ENCODE measurements at places on chromosomes 7 and 10. TPM values are rescaled to one million over a fixed set of nuclear protein-coding genes. Genes with fewer than 3 reads are reported as not detected.

GRCh38 chr10:86851328-86852207 lies 95.1 kb downstream of the BMPR1A start:
- peaks cover 4% of the 10 kb centered on the region for H3K36me3 ChIP-seq
- peak overlapping the region; percentile 94 for H3K27ac ChIP-seq
- DNase-seq, result no peak
- H3K4me3 ChIP-seq, result no peak overlapping the region

The FAM25A gene
- total RNA-seq, result not detected

DNA sequence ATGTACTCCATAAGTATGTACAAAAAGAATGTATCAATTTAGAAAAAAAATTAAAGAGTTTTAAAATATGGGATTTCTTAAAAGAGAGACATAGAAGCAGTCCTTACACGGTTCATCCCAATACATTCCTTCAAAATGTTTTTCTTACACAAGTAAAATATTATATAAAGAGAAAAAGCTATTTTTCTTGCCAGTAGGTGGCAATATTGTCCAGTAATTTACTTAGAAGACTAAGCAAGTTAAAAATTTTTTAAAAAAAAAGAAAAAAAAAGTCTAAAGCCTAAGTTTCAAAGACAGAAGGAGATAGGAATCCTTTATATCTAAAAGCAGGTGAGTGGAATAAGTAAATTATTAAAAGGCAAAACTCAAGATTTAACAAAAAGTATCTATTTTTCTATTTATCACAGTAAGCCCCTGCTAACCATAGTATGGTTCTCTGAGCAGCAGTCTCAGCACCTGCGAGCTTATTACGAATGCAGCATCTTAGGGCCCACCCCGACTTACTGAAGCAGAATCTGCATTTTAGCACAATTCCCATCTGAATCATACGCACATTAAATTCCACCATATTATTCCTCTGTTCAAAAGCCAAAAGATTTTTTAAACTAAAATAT lies 240.6 kb downstream of the DGKI start:
- H3K4me3 ChIP-seq, result no peak overlapping the region
- H3K27ac ChIP-seq, result no peak overlapping the region
- no peaks in the 10 kb centered on the region for H3K4me1 ChIP-seq
- peak; percentile 74 for DNase-seq
- no peaks in the 10 kb centered on the region for H3K27me3 ChIP-seq
- H3K36me3 ChIP-seq, result no peaks in the 10 kb centered on the region

DNA sequence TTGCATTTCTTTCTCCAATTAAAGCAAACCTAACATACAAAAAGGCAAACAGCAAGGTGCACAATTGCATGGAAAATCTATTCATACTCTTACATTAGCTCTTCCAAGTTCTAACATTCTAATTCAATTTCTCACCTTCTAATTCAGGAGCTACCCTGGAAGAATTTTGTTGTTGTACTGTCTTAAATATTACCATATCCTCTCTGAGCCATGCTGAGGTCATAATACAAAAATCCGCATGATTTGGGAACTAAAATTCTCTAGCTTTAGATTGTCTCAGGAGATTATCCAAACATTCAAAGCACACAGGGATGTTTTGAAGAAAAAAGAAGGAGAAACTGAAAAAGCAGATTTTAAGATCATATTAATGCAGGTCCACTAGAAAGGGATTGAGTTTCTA lies 229.9 kb downstream of the KIAA1217 start:
- DNase-seq, result no peak
- no peak overlapping the region for H3K27ac ChIP-seq
- H3K4me1 ChIP-seq, result peaks cover 24% of the 10 kb centered on the region

- no peaks in the 10 kb centered on the region for H3K36me3 ChIP-seq
- DNase-seq, result no peak
- H3K4me3 ChIP-seq, result no peak overlapping the region
- H3K27me3 ChIP-seq, result no peaks in the 10 kb centered on the region
- H3K4me1 ChIP-seq, result peaks cover 65% of the 10 kb centered on the region
Measured at GRCh38 chr7:131371411-131371810, 43.7 kb downstream of the MKLN1 start.

The C7orf33 gene
- total RNA-seq, result not detected

GRCh38 chr10:86726677-86726999 lies 29.8 kb upstream of the BMPR1A start:
- no peak for DNase-seq
- H3K36me3 ChIP-seq, result no peaks in the 10 kb centered on the region

GRCh38 chr10:98910048-98910447 lies 325.6 kb downstream of the HPSE2 start:
- H3K27ac ChIP-seq, result no peak overlapping the region
- H3K36me3 ChIP-seq, result no peaks in the 10 kb centered on the region
- H3K4me1 ChIP-seq, result no peaks in the 10 kb centered on the region
- DNase-seq, result no peak

DNA sequence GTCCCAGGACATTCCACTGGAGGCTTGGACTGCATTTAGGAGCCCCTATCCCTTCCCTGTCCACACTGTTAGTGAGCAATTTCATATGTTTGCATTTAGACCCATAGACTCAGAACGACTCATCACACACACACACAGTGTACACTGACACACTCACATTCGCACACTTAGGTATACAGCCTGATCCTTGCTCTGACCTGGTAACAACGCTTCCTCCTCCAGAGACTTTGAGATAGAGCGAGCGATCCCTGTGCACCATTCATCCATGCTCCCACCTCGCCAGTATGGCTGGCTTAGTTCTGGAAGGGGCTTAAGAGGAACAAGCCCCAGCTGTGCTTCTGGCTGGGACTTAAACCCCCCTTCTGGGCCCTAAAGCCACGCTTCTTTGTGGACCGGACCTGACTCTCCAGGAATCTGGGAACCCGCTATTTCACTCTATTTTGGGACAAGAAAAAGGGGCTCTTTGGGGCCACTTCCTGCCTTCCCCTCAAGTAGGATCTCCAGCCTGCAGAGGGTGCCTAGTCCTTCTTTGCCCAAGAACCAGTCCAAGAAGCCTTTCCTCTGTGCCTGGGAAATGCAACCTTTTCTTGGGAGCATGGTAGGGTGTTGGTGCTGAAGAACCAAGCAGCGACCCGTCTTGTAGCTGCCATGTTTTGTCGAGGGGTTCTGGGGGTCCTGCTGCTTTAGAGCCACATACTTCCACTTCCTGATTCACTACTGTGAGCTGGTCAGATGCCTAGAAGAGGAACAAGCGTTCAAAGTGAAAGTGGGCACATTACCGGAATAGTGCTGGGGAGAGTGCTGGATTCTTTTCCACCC lies 1.1 kb upstream of the HOXA13 start:
- H3K27me3 ChIP-seq, result peaks cover 98% of the 10 kb centered on the region
- H3K4me3 ChIP-seq, result peak overlapping the region; percentile 51
- peaks cover 22% of the 10 kb centered on the region for H3K4me1 ChIP-seq
- H3K27ac ChIP-seq, result no peak overlapping the region
- DNase-seq, result no peak
- no peaks in the 10 kb centered on the region for H3K36me3 ChIP-seq

The CCL24 gene
- total RNA-seq, result not detected

DNA sequence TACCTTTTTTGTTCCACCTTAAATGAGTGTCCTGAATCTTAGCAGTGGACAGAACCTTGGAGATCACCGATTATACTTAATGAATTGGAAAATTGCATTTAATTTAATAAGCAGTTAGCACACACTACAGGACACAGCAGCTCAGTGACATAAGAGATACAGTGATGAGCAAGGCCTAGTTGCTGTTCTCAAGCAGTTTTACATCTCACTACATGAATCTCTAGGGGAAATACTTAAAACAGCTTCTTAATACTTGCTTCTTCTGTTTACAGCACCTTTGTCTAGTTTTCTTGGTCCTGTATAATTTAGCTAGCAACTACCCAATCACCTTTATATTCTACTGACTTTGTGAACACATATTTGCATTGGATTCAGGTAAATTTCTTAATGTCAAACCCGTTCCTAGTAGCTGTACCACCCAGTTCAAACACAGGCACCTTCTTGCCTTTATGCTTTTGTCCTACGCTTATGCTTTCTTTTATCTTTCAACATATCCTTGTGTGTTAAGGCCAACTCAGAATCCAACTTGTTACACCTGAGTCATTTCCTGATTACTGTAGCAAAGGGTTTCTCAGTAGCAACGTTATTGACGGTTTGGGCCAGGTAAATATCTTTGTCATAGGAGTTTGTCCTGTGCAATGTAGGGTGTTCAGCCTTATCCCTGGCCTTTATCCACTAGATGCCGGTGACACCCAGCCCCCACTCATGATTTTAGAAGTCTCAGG lies 1.8 kb downstream of the STAM start:
- peak overlapping the region; percentile 90 for H3K4me3 ChIP-seq
- H3K36me3 ChIP-seq, result no peaks in the 10 kb centered on the region
- H3K4me1 ChIP-seq, result peaks cover 20% of the 10 kb centered on the region
- no peak overlapping the region for H3K27ac ChIP-seq
- no peak for DNase-seq

GRCh38 chr10:53453196-53453595 lies 680.6 kb upstream of the MBL2 start:
- no peak overlapping the region for H3K27ac ChIP-seq
- no peaks in the 10 kb centered on the region for H3K4me1 ChIP-seq
- no peaks in the 10 kb centered on the region for H3K27me3 ChIP-seq
- DNase-seq, result peak; percentile 70
- H3K36me3 ChIP-seq, result no peaks in the 10 kb centered on the region

DNA sequence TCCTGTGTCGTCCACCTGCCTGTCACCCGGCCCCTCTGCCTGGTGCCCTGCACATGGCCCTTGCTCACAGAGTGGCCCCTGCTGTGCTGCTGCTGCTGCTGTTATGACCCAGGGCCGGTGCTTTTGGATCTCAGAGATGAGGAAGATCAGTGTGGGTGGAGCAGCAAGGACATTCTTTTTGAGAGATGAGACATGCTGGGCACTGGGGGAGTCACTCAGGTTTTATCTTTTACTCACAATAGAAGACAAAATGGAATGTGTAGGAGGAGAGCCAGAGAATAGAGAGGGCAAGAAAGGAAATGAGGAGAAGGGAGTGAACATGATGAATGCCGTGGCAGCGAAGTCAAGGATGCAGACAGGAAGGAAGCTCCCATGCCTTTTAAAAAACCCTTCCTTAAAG lies 611.5 kb upstream of the DPP6 start:
- H3K4me3 ChIP-seq, result no peak overlapping the region
- H3K4me1 ChIP-seq, result no peaks in the 10 kb centered on the region
- DNase-seq, result no peak
- H3K36me3 ChIP-seq, result peaks cover 4% of the 10 kb centered on the region

DNA sequence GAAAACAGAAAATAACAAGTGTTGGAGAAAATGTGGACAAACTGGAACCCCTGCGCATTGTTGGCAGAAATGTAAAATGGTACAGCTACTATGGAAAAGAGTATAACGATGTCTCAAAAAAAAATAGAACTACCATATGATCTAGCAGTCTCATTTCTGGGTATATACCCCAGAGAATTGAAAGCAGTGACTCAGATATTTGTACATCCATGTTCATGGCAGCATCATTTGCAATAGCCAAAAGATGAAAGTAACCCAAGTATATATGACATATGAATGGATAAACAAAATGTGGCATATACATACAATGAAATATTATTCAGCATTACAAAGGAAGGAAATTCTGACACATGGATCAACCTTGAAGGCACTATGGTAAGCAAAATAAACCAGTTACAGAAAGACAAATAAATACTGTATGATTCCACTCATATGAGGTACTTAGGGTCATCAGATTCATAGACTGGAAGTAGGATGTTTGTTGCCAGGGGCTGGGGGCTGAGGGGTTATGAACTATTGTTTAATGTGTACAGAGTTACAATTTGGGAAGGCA lies 4.9 kb downstream of the NRCAM start:
- H3K36me3 ChIP-seq, result no peaks in the 10 kb centered on the region
- peaks cover 32% of the 10 kb centered on the region for H3K27me3 ChIP-seq
- no peak overlapping the region for H3K27ac ChIP-seq
- DNase-seq, result no peak

DNA sequence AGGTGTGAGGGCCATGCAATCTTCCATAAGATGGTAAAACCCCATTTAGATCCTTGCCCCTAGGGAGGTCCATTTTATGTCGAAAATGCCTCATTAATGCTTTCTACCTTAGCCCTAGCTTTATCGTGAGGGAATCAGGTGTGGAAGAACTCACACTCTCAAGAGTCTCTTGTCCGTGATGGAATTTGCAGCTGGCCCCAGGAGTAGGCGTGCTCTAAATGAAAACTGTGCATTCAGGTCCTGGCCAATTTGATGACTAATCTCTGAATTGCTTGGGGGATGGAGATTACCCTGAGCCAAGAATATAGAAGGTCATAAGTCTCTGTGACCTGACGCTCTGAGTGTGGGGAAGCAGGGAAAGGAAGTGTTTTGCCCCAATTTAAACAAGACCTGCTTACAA lies 6.6 kb downstream of the C10orf90 start:
- H3K27me3 ChIP-seq, result no peaks in the 10 kb centered on the region
- no peak for DNase-seq
- H3K27ac ChIP-seq, result no peak overlapping the region
- no peaks in the 10 kb centered on the region for H3K4me1 ChIP-seq
- H3K4me3 ChIP-seq, result no peak overlapping the region

DNA sequence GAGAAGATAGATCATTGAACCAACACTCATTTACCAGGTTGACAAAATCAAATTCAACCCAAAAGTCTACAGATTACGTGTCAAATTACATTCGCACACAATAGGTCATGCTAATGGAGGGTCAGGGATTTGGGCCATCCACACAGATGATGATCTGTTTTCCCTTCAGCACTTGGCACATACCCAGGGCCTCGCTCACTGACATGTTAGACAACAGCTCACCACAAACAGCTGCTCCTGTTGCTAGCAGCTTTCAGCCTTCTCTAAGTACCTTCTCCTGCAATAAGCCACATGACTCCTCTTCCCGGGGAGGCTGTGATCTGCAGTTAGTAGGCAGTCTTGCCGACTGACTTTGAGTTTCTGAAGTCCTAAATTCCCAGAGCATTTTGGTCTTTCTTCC lies 18.4 kb downstream of the NKX2-3 start:
- no peak for DNase-seq
- peaks cover 12% of the 10 kb centered on the region for H3K4me1 ChIP-seq
- H3K4me3 ChIP-seq, result no peak overlapping the region
- no peaks in the 10 kb centered on the region for H3K36me3 ChIP-seq
- peaks cover 43% of the 10 kb centered on the region for H3K27me3 ChIP-seq

GRCh38 chr10:1633783-1634182 lies 103.5 kb downstream of the ADARB2 start:
- peaks cover 6% of the 10 kb centered on the region for H3K4me1 ChIP-seq
- no peak overlapping the region for H3K4me3 ChIP-seq
- H3K36me3 ChIP-seq, result no peaks in the 10 kb centered on the region
- no peak overlapping the region for H3K27ac ChIP-seq

The SPDYE1 gene
- total RNA-seq, result not detected

DNA sequence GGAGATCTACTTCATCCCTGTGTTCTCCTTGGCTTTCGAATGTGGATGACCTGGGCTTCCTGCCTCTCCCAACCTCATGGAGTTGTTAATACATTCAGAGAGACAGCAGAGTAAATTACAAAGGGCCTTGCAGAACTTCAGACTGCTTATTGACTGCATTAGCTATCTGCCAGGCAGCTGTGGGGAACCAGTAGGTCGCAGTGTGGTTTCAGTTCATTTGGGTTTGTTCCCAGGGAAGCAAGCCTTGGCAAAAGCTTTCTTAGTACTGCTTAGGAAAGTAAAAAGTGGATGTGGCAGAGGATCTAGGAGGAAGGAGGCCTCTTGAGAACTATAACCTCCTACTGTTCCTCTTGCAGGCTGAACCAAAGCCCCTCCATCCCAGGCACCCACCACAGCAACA lies 9.2 kb downstream of the NPFFR1 start:
- H3K27ac ChIP-seq, result no peak overlapping the region
- H3K27me3 ChIP-seq, result no peaks in the 10 kb centered on the region

The ZP3 gene
- total RNA-seq, result 4.3 TPM

The RADIL gene
- total RNA-seq, result 9.8 TPM
